ENCODE measurements at places on chromosomes 7 and 10. TPM values are rescaled to one million over a fixed set of nuclear protein-coding genes. Genes with fewer than 3 reads are reported as not detected.
A peak's percentile ranks its signal among the peaks of the same experiment; 100 is the strongest.

DNA sequence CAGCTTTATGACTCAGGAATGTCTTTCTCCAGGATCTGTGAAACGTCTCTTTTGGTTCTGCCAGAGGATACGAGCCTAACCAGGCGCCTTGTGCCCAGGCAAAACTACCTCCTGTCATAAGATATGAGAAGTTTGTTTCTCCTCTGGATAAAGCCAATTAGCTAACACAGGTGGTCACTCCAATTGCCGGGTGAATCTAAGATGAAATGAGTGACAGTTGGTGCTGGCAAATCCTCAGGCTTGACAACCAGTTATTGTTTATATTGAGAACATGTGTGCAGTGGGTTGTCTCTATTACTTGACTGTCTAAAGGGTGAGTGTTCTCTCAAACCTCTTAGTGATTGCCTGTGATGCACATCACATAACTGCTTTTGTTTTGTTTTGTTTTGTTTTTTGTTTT is 449.1 kb downstream of the XPNPEP1 start:
- DNase-seq, result no peak

DNA sequence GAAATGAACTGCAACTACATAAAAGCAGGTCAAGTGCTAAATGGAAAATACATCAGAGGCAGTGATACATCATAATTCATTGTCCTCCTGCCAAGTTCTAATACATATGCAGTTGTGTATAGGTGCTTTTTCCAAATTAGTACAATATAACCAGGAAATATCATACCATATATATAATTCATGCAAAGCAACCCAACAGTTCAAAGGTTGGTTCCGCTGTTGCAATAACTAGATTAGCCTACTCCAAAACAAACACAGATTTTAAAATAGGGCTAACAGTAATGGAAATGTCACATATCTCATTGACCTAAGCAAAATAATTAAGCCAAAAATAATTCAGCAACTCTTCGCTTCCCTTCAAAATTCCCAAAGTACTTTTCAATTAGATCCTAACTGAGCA is 88.9 kb upstream of the NEBL start:
- DNase-seq, result no peak

- DNase-seq, result no peak
Observed at GRCh38 chr7:39299695-39300094, 266.5 kb upstream of the YAE1 start.

GRCh38 chr7:70953331-70953741 is 178.6 kb upstream of the GALNT17 start:
- no peak for DNase-seq

DNA sequence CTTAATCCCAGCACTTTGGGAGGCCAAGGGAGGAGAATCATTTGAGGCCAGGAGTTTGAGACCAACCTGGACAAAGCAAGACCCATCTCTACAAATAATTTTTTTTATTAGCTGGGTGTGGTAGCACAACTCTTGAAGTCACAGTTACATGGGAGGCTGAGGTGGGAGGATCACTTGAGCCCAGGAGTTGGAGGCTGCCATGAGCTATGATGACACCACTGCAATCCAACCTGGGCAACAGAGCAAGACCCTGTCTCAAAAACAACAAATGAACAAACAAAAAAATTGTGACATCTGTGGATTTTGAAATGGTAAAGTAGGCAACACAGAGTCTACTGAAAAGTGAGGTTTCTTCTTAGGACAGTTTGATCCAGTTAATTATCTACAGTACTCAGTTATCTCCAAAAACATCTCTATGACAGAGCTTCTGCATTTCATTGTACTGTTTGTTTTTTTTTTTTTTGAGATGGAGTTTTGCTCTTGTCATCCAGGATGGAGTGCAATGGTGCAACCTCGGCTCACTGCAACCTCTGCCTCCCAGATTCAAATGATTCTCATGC is 3.3 kb upstream of the ANKRD61 start:
- no peak for DNase-seq

GRCh38 chr7:153052206-153052605 is 292.7 kb downstream of the ACTR3B start:
- DNase-seq, result no peak

- no peak for DNase-seq
Observed at GRCh38 chr7:123505221-123505620, 29.2 kb downstream of the IQUB start.

- DNase-seq, result peak; percentile 45
Observed at GRCh38 chr7:36677769-36678437, 46.4 kb downstream of the AOAH start.

GRCh38 chr10:13528875-13529713 is at the start of gene BEND7:
BEND7 (minus strand) TSS chr10:13529014; CDS start chr10:13528533, 481 bp downstream.
- no peak for DNase-seq

PRPS1L1 gene
- not detected for total RNA-seq

DNA sequence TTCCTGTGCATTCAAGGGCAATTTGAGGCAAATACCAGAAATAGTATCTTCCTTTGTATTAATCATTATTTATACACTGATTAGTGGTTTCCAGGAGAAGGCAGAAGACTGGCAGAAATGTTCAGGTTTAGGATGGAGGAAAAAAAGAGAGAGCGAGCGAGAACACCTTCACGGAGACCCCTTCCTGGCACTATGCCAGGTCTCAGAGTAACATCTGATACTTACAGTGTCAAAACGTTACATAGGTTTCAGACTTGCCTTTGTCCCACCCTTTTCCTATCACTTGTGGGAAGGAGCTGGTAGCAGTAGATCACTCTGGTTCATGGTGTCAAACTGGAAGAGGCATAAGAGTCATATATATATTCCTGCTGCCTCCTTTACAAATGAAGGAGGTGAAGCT is 652 bp downstream of the OR2A12 start:
- DNase-seq, result no peak

- no peak for DNase-seq
Observed at GRCh38 chr7:158524749-158525635, 62.6 kb downstream of the PTPRN2 start.

GRCh38 chr10:22345301-22346095 is at the start of gene SPAG6:
SPAG6 (plus strand) TSS chr10:22345496; CDS start chr10:22345612, 116 bp downstream.
- peak; percentile 69 for DNase-seq

DNA sequence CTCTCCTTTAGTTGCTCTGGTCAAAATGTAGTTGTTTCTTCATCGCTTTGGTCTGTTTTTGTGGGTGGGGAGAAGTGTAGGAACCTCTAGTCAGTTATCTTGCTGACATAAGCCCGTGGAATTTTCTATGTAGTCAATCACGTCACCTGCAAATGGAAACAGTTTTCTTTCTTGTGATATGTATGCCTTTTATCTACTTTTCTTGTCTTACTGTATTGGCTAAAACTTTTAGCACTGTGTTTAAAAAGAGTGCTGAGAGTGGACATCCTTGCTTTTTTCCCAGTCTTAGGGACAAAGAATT is 42.3 kb downstream of the AKR1E2 start:
- DNase-seq, result no peak

DNA sequence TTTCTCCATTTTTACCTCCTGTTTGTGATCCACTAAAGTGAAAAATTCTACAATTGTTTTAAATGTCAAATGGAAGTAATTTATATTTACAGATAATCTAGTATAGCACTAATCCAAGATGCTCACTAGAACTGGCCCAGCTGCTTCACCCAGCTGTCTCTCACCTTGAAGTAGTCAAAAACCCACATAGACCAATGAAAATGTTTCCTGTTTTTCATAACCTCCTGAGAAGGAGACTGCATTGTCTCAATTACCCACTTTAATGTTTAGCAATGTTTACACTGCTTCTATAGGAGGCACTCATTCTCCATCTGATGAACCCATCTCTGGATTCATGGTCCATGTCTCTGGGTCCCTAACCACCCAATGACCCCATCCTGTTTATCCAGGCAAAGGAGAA is 56.1 kb upstream of the ADO start:
- DNase-seq, result no peak

GRCh38 chr7:22066522-22066921 is 120.8 kb upstream of the CDCA7L start:
- DNase-seq, result no peak

SDK1 gene
- 0.05 TPM for total RNA-seq

DNA sequence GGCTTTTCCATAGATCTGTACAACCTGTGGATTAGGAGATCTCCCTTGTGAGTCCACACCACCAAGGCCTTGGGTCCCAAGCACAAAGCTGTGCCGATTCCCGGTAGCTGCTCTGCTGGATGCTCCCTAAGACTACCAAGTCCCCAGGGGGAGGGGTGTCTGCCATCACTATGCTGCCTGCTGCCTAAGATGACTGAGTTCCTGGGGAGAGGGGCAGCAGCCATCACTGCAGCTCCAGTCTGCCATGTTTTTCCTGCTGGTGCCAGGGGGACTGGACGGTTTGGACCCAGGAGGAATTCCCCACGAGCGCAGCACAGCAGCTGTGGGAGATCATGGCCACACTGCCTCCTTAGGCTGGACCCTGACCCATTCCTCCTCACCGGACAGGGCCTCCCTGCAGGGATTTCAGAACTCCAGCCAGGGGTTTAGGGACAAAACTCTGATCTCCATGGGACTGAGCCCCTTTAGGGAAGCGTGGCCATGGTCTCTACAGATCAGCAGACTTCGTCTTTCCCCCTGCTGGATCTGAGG is 1049.8 kb downstream of the SORCS1 start:
- no peak for DNase-seq

SLC18A3 gene
- not detected for total RNA-seq

Measured in activated CD8-positive, alpha-beta T cell treated with anti-CD3 and anti-CD28 coated beads, Interleukin-2, amount 10 ng/mL, durations not matched to agents 7 days and 5 days (primary cell).